ENCODE measurements at places on chromosomes 11 and 22.

DNA sequence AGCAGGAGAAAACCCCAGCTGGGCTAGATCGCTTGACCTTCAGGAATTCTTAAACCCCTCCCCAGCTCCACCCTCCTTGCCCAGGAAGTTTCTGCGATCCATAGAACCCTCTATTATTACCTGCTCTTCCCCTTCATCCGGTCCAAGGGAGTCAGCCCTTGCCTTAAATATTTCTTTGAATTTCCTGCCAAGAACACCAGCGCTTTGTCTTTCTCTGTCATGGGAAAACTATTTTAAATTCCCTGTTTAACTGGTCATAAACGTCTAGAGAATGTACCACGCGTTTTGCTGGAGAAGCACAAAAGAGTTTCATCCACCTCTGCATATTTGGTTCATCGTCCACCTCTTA lies 496 bp upstream of the TRAF6 start:
- DNase-seq, result peak; percentile 24

DNA sequence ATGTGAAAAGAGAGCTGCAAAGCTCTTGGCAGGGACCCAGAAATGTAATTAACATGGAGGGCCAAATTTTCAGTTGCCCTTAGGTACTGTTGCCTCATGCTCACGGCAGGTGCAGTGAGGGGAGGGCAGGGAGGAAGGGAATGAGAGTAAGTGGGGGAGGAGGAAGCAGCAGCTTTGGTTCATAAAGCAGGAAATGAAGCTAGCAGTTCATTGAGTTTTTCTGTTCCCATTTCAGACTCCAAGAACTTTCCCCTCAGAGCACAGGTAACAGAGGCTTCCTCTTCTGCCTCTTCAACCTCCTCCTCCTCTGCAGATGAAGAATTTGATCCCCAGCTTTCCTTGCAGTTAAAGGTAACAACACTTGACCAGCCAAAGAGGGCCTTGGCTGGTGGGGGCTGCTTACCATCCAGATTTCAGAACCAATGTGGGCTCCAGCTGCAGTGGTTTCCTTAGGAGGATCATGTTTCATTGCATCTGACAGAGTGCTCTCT lies 57.9 kb upstream of the PARVA start:
- no peak for DNase-seq

DNA sequence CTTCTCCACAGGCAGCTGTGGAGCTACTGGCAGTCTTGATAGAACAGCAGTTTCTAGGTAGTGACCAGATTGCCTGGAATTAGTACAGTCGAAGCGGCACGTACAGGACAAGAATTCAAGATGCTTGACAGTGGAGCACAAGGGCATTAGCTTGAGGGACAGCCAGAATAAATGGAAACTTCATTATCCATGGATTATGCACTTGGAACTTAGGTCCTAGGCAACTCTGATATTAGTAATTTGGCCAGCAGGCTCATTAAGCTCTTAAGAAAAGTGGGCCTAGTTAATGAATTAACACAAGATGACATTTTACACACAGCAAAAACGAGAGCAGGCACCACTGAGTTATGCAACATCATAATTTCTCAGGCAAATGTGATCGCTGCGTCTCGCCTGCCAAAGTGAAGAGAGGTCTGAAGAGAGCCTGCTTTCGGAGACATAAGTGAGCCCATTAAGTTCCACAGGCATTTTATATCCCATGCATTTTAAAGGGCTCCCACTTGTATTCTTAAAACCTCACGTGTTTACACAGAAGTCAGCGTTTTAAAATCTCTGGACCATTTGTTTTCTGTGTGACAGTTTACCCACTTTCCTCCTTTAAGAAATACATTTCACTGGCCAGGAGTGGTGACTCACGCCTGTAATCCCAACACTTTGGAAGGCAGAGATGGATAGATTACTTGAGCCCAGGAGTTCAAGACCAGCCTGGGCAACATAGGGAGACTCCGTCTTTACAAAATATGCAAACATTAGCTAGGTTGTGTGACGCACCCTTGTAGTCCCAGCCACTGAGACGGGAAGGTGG lies 66.2 kb downstream of the COMMD9 start:
- DNase-seq, result no peak

DNA sequence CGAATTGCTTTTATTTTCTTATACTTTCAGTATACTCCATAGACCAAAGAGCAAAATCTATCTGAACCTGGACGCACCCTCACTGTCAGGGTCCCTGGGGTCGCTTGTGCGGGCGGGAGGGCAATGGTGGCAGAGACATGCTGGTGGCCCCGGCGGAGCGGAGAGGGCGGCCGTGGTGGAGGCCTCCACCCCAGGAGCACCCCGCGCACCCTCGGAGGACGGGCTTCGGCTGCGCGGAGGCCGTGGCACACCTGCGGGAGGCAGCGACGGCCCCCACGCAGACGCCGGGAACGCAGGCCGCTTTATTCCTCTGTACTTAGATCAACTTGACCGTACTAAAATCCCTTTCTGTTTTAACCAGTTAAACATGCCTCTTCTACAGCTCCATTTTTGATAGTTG lies 1077.4 kb downstream of the BRD1 start:
- DNase-seq, result no peak

DNA sequence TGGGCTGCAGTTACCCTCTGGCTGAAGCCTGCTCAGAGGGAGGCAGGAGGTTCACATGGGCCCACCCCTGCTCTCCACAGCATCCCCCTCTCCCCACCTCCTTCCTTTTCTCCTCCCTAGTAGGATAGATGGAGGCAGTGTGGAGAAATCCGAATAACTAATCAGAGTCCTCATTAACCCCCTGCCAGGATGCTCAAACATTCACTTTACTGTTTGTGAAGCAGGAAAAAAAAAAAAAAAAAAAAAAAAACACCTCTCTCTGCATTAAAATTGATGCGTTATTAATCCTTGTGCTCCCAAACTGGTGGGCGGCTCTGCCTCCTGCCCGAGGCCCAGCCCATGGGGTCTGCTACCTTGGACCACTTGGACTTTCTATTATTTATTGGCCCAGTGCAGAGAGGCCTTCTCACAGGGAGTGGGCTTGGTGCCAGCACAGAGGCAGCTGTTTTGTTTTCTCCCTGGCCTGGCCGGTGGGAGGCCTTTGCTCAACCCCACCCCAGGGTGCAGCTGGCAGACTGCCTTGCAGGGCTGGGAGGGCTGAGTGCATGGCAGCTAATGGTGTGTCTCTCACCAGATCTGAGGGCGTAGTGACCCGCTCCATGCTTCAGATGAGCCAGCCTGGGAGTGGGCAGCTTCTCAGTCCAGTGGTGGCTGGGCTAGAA lies 150.7 kb downstream of the PKNOX2 start:
- no peak for DNase-seq

- no peak for DNase-seq
These were observed 189.7 kb upstream of the TMEM45B start for GRCh38 chr11:129625930-129626329.

DNA sequence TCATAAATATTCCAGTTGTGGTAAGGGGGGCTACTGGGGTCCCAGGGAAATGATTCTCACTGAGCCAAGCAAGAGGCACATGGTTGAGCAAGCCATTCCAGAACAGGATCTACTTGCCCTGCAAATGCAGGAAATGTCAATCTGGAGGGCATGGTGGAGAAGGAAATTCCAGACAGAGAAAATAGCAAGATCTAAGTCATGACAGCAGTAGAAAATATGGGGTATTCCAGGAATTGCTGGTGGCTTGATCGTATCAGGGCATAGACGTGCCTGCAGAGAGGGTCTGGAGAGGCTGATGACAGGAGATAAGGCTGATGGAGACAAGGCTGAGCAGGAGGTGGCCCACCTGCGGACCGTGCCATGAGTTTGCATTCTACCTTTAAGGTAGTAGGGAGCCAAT lies 566.3 kb upstream of the CADM1 start:
- DNase-seq, result no peak

DNA sequence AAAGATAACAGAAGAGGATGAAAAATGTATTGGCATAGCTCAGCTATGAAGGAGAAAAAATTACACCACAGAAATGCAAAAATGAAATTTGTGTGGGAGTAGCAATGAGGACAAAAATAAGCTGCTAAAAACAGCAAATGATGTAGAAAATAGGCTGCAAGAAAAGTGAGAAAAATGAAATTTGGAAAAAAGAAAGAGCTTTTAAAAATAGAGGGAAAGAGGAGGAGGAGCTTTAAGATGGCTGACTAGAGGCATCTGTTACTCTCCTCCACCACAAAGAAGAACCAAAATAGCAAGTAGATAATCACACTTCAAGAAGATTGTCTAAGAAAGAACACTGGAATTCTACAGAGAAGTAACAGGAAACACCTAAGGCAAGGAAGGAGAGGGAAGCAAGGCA lies 23.7 kb upstream of the OR5AN1 start:
- DNase-seq, result no peak

Data from LoVo (cell line).